ENCODE measurements at places on chromosomes 4 and X. TPM values are rescaled to one million over a fixed set of nuclear protein-coding genes. Genes with fewer than 3 reads are reported as not detected.

CENPU gene
- 46.0 TPM for total RNA-seq

NDNF gene
- 0.17 TPM for total RNA-seq

MAP7D2 gene
- 0.30 TPM for total RNA-seq

NHS gene
- 1.2 TPM for total RNA-seq

DNA sequence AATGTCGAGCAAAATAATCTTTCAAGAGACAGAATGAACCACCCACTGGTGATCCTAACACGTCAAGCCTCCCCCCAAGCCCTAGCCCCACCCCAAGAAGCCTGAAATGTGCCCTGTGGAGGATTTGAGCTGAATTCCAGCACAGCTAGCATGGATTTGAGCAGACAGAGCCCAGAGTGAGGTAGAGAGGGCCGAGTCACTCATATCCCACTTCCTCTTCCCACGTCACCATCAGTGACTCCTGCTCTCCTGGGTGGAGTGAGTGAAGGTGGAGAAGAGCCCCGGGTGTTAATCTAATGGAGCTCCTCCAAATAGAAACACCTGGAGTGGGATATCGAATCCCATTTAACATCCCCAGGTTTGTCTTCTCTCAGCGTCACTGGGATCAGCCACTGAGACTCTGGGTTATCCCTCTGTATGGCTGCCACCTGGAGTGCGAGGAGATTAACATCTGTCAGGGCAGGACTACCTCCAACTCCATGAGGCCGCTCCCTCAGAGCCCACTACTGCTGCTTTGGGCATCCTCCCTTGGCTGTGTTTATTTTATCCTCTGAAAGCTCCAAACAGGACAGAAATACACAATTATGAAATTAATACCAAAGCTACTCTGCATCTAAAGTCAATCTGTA lies 136.6 kb downstream of the NWD2 start:
- no peak for DNase-seq
- H3K4me1 ChIP-seq = no peaks in the 10 kb centered on the region
- no peak overlapping the region for H3K27ac ChIP-seq
- H3K27me3 ChIP-seq = peaks cover 4% of the 10 kb centered on the region

DNA sequence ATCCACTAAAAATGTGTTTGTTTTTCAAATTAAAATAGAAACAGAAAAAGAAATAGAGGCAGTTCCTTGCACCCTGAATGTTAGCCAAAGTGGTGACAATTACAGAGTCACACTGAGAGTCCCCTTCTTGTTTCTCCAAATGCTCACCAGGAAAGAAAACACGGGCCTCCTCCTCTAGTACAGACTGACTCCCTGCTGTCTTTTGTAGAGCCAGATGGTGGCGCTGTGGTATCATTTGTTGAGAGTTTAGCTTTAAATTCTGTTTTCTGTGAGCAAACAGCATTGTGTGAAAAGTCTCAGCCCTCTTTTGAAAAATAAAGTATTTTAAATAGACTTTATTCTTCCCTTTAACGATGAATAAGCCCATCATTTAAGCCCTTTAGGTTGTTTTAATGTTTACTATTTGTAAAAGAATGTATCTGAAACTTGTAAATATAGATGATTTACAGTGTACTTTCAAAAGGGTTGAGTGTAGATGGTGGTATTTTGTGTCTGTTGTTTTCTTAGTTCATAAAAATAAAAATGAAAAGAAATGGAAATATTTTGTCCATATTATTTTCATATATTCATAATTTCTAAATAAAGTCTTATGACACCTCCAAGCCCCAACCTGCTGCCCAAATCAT lies 36.9 kb upstream of the ATOH1 start:
- H3K27ac ChIP-seq = no peak overlapping the region
- peak; percentile 26 for DNase-seq
- no peaks in the 10 kb centered on the region for H3K36me3 ChIP-seq
- no peaks in the 10 kb centered on the region for H3K4me1 ChIP-seq

- DNase-seq = no peak
- H3K27ac ChIP-seq = no peak overlapping the region
- H3K36me3 ChIP-seq = no peaks in the 10 kb centered on the region
- no peaks in the 10 kb centered on the region for H3K4me1 ChIP-seq
- H3K4me3 ChIP-seq = no peak overlapping the region
- peaks cover 2% of the 10 kb centered on the region for H3K27me3 ChIP-seq
Measured at GRCh38 chr4:36024901-36025660, 219.2 kb downstream of the ARAP2 start.

DNA sequence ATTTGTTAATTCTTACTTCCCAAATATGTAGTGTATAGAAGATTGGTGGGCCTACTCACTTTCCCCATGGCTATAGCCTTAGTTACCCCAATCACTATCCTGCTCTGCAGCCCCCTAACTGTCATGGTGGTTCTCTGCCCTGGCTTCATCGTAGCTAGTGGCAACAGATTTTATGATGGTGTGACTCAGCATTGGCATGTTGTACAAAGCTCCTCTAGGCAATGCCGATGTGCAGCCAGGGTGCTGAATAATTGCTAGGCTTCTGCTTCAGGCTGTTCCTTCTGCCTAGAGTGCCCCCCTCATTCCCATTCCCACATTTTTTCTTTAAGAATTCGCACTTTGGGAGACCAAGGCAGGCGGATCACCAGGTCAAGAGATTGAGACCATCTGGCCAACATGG lies 35.2 kb downstream of the AFF2 start:
- DNase-seq = no peak
- no peak overlapping the region for H3K27ac ChIP-seq
- no peaks in the 10 kb centered on the region for H3K27me3 ChIP-seq
- no peaks in the 10 kb centered on the region for H3K36me3 ChIP-seq

GRCh38 chr4:69894186-69894585 lies 34.2 kb upstream of the SULT1E1 start:
- H3K27ac ChIP-seq = no peak overlapping the region
- peaks cover 5% of the 10 kb centered on the region for H3K27me3 ChIP-seq
- DNase-seq = no peak
- no peaks in the 10 kb centered on the region for H3K4me1 ChIP-seq

DNA sequence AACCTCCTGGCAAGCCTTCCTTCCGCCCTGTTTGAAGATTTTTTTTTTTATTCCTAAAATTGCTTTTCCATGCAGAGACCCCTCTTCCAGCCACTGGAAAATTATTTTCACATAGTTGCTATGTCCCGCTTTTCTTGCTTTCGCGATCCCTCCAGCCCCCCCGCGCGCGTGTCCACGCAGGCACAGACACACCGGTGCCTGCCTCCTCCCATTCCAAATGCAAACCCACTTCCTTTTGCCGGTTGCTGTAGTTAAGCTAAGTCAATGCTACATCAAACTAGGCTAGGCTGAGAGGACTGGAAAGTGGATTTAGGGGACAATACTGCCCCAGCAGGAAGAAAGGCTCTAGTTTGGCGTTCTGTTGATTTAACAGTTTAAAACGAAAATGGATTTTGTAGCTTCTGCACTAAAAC lies 111.0 kb downstream of the DHX15 start:
- DNase-seq = peak; percentile 32
- peak overlapping the region; percentile 88 for H3K4me3 ChIP-seq
- peaks cover 2% of the 10 kb centered on the region for H3K36me3 ChIP-seq
- peaks cover 28% of the 10 kb centered on the region for H3K4me1 ChIP-seq
- H3K27me3 ChIP-seq = peaks cover 75% of the 10 kb centered on the region
- H3K27ac ChIP-seq = peak overlapping the region; percentile 44

GRCh38 chrX:28787206-28787605 lies 200.0 kb downstream of the IL1RAPL1 start:
- H3K4me3 ChIP-seq = no peak overlapping the region
- H3K27me3 ChIP-seq = no peaks in the 10 kb centered on the region
- no peaks in the 10 kb centered on the region for H3K4me1 ChIP-seq
- H3K36me3 ChIP-seq = no peaks in the 10 kb centered on the region

GRCh38 chrX:69037786-69038185 lies 127.5 kb downstream of the PJA1 start:
- H3K4me3 ChIP-seq = no peak overlapping the region
- no peaks in the 10 kb centered on the region for H3K27me3 ChIP-seq
- no peak for DNase-seq
- H3K4me1 ChIP-seq = no peaks in the 10 kb centered on the region
- H3K36me3 ChIP-seq = no peaks in the 10 kb centered on the region

- no peak overlapping the region for H3K27ac ChIP-seq
- no peaks in the 10 kb centered on the region for H3K36me3 ChIP-seq
- no peak for DNase-seq
- no peak overlapping the region for H3K4me3 ChIP-seq
- peaks cover 2% of the 10 kb centered on the region for H3K4me1 ChIP-seq
Measured at GRCh38 chrX:57822818-57823217, 87.4 kb downstream of the ZXDA start.

Data from activated naive CD8-positive, alpha-beta T cell treated with anti-CD3 and anti-CD28 coated beads, Interleukin-2, amount 10 ng/mL, durations not matched to agents 7 days and 5 days (primary cell).